ENCODE measurements at places on chromosomes 11 and 22. TPM values are rescaled to one million over a fixed set of nuclear protein-coding genes. Genes with fewer than 3 reads are reported as not detected.

Gene BCL2L13
- 43.1 TPM for total RNA-seq

Gene PANX2
- 51.7 TPM for total RNA-seq

Gene PKDREJ
- not detected for total RNA-seq

Gene MYRF
- total RNA-seq, result 15.3 TPM

Gene SERPING1
- total RNA-seq, result 3.1 TPM

Gene POU2AF3
- 3.0 TPM for total RNA-seq

- no peak for DNase-seq
- H3K4me3 ChIP-seq, result no peak overlapping the region
- no peaks in the 10 kb centered on the region for H3K4me1 ChIP-seq
- H3K27me3 ChIP-seq, result no peaks in the 10 kb centered on the region
- H3K27ac ChIP-seq, result no peak overlapping the region
These were observed 98.6 kb downstream of the MUC15 start for GRCh38 chr11:26473216-26474194.

GRCh38 chr11:44243086-44243485 lies 66.9 kb downstream of the ALX4 start:
- H3K4me1 ChIP-seq, result no peaks in the 10 kb centered on the region
- no peaks in the 10 kb centered on the region for H3K27me3 ChIP-seq
- no peak for DNase-seq
- no peak overlapping the region for H3K27ac ChIP-seq

DNA sequence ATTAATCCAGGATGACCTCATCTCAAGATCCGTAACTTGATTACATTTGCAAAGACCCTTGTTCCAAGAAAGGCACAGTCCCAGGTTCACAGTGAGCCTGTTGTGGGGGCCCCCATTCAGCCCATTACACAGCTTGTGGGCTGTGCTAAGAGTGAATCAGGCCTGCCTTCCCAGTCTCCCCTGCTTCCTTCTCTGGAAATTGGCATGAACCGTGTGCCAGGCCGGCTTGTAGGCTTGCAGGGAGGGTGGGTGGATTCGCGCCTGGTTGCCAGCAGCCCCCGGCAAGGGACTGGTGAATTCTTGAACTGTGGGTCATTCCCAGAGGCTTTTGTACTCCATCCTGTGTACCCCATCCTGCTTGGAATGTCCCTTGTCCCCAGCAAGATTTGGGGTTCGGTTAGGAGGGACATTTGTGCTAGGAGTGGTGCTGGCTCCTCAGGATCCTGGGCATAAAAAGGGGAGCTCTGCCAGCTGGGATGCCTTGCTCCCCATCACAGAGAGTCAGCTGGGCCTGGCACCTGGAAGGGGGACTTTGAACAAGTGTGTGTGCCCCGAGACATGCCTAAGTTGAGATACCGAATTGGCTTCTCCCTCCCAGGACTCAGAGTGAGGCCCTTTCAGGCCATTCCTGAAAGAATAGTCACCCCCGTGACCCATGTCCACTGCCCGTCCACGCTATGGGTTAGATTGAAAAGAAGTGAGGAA lies 818.2 kb downstream of the BRD1 start:
- no peak overlapping the region for H3K4me3 ChIP-seq
- H3K4me1 ChIP-seq, result no peaks in the 10 kb centered on the region
- H3K27ac ChIP-seq, result no peak overlapping the region
- H3K36me3 ChIP-seq, result no peaks in the 10 kb centered on the region

DNA sequence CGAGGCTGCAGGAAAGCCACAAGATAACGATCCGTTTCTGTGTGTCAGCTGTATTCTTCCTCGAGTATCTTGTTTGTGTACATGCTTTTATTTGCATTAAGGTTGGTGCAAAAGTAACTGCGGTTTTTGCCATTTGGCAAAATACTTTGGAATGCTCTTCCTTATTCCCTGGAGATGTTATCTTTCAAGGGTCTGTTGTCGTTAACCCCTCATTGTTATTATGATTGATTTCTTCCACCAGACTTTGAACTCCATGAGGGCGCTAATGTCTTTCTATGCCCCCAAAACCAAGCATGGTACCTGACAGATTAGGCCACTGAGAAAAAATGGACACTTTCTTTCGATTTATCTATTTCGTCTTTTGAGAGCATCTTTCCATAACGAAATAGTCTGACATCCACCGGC lies 563 bp upstream of the PSMA1 start:
- H3K4me3 ChIP-seq, result peak overlapping the region; percentile 98
- no peak for DNase-seq
- no peaks in the 10 kb centered on the region for H3K4me1 ChIP-seq
- peak overlapping the region; percentile 93 for H3K27ac ChIP-seq

DNA sequence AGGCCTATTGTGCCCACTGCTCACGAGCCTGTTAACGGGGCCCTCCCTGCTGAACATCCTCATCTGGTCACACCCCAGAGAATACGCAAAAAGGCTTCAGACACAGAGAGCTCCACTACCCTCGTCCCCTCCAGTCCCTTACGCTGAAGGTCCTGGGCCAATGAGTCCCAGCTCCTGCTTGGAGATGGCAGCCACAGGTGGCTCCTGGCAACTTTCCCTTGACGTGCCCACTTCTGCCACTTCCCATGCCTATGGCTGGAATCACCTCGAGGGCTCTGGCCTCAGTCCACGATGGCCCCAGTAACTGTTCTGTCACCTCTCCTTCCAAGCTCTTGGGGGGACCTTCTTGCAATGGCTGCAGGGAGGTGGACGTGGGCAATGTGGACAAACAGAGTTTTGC lies 12.7 kb downstream of the PHF21B start:
- no peaks in the 10 kb centered on the region for H3K36me3 ChIP-seq
- no peak overlapping the region for H3K4me3 ChIP-seq
- no peaks in the 10 kb centered on the region for H3K4me1 ChIP-seq

- no peak for DNase-seq
- H3K4me1 ChIP-seq, result no peaks in the 10 kb centered on the region
- H3K36me3 ChIP-seq, result no peaks in the 10 kb centered on the region
- no peak overlapping the region for H3K27ac ChIP-seq
- 0 out of 2 replicates have a peak, but pooled peaks cover 3% of the 10 kb centered on the region for H3K27me3 ChIP-seq
These were observed 1431.7 kb downstream of the LRRC4C start for GRCh38 chr11:40027720-40028119.

DNA sequence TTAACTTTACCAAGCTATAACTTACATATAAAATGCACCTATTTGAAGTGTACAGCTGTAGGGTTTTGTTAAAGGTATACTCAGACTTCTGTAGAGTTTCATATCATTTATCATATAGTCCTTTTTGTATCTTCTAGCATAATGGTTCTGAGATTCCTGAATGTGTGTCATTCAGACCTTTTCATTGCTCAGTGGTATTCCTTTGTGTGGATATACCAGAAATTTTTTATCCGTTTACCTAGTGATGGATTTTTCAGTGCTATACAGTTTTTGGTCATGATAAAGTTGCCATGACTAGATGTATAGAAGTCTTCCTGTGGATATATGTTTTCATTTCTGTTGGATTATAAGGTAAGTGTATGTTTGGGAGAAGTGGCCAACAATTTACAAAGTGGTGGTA lies 6.3 kb upstream of the PITPNB start:
- no peak for DNase-seq
- no peaks in the 10 kb centered on the region for H3K27me3 ChIP-seq
- H3K27ac ChIP-seq, result no peak overlapping the region
- H3K36me3 ChIP-seq, result no peaks in the 10 kb centered on the region
- H3K4me3 ChIP-seq, result no peak overlapping the region
- H3K4me1 ChIP-seq, result peaks cover 6% of the 10 kb centered on the region

- no peaks in the 10 kb centered on the region for H3K36me3 ChIP-seq
- DNase-seq, result no peak
These were observed 48.4 kb upstream of the MICAL2 start for GRCh38 chr11:12061851-12062560.

- H3K36me3 ChIP-seq, result no peaks in the 10 kb centered on the region
- H3K4me3 ChIP-seq, result no peak overlapping the region
- peaks cover 14% of the 10 kb centered on the region for H3K4me1 ChIP-seq
- H3K27ac ChIP-seq, result no peak overlapping the region
These were observed 24.8 kb upstream of the RCN1 start for GRCh38 chr11:32065865-32066629.

- no peaks in the 10 kb centered on the region for H3K27me3 ChIP-seq
- H3K36me3 ChIP-seq, result no peaks in the 10 kb centered on the region
- no peak overlapping the region for H3K4me3 ChIP-seq
- H3K27ac ChIP-seq, result no peak overlapping the region
- no peaks in the 10 kb centered on the region for H3K4me1 ChIP-seq
These were observed 145.7 kb downstream of the SHANK2 start for GRCh38 chr11:71106671-71107070.
